ENCODE measurements at places on chromosomes 5 and 9.

DNA sequence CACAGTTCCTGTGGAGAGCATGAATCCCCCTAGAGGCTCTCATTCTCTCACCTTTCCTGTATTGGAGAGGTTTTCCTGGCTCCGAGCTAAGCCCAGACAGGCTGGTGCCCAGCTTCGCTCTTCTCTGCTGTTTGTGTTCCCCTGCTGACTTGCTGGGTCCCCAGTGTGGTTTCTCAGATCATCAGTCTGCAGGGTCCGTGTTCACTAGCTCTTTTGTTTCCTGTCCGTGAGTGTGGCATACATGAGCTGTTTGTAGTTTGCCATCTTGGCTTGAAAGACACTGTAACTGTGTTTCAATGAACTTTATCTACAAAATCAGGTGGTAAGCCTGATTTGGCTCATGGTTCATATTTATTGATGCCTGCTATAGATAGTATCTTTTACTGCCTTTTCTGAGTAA is 23.8 kb downstream of the LOX start:
- no peak for DNase-seq

GRCh38 chr5:83871533-83872395 is 151.1 kb upstream of the HAPLN1 start:
- no peak for DNase-seq

DNA sequence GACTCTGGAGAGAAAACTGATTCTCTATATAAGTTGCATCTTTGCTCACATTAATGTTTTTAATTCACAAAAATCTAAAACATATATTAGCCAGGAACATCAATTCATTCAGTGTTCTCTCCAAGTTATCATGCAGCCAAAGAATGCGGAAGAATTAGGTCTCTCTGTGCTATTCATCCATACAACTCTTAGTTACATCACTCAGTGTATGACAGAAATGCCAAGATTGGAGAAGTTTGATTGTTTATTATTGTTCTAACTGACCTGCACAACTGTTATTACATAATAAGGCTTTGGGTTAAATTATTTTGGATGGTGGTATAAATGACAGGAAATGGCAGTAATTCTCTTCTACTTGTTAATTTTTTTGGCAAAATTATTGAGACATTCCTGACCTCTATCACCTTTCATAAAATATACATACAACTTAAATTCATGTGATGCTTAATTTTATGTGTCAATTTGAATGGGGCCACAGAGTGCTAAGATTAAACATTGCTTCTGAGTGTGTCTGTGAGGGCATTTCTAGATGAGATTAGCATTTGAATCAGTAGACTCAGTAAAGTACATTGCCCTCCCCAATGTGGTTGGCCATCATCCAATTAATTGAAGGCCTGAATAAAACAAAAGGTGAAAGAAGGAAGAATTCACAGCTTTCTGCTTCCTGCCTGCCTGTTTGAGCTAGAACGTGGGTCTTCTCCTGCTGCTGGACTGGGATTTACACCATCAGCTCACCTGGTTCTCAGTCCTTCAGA is 70.2 kb downstream of the NR2F1-AS1 start:
- no peak for DNase-seq

GRCh38 chr5:122639033-122639432 is 135.8 kb upstream of the SNX2 start:
- DNase-seq: no peak

GRCh38 chr5:54526604-54527288 is 9.2 kb downstream of the SNX18 start:
- no peak for DNase-seq

DNA sequence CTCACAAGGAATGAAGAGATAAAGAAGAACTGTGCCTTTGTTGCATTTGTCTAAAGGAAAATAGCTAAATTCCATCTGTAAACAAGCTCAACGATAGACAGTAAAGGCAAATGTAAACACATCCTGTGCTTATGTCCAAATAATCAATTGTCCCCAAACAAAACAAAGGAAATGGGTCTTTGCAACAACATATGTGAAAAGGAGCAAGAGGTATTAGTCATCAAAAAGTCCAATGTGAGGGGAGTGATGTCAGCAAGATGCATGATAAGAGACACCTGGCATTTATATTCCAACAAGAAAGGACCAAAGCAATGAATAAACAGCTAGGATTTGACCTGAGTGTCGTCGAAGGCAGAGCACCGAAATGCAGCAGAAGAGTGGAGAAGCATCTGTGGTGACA is 209.1 kb downstream of the ASTN2 start:
- no peak for DNase-seq

- no peak for DNase-seq
These were observed 296.1 kb upstream of the MPDZ start for GRCh38 chr9:13575558-13575957.

- no peak for DNase-seq
These were observed 105.8 kb downstream of the GABBR2 start for GRCh38 chr9:98602839-98603500.

- no peak for DNase-seq
These were observed 195.6 kb downstream of the DEPDC1B start for GRCh38 chr5:60504342-60504741.

DNA sequence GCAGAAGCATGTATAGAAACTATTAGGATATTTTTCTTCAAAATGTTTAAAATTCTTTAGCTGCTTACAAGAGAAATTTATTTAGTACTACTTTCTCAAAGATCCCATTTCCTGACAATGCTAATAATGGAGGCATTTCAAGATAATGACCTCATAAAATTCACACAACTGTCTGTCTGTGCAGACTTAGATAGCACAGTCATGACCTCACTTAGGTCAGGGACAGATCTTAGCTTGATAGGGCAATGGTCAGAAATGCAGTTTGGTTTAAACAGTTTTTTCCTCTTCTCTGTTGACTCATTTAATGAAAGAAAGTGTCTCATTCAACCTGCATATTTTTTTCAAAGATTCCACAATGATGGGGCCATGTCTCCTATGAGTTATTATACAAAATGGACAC is 128.4 kb downstream of the GRIA1 start:
- no peak for DNase-seq

DNA sequence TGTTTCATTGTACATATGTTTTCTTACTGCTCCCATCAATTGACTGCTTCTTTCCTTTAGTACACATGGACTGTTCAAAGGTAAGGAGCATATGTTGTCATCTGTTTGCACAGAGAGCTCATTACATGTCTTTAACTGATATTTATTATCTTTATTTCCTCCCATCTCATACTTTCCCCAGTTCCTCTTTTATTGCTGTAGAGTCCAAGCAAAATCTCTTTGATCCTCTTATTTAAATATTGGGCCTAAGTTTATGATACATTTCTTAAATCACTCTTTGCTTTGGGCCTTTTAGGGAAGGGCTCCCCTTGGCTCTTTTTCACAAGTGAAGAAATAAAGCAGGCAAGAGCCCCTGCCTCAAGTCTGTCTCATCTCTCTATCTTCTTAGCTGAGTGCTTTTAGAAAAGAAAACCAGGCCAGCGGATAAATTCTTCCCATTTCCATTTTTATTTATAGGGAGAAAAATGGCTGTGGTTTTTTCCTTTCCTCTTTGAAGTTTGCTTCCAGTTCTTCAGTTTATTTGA is 152.4 kb downstream of the DOCK2 start:
- no peak for DNase-seq

DNA sequence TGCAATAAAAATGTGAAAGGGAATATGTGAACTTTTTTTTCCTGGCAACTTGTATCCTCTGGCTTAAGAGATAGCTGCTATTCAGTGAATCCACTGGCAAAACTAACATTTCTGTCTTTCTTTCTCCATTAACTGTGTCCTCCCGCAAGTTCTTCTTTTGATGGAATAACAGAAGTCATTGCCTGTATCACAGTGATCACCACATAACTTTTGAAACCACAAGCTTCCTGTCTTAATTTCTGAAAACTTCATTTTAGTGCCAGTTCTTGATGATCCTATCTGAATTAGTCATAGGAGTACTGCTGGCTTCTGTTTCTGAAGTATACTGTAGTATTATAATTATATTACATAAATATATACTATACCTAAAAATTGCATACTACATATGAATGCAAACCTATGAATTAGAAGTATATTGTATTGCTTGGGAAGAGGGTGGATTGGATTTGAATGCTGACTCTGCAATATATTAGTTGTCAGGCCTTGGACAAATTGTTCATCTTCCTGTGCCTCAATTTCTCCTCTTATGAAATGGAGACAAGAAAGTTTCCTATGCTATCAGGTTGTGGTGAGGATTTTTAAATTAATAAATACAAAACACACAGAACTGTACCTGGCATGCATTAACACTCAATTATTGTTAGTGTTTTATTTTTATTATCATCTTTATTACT is 441.6 kb downstream of the CETN3 start:
- no peak for DNase-seq

DNA sequence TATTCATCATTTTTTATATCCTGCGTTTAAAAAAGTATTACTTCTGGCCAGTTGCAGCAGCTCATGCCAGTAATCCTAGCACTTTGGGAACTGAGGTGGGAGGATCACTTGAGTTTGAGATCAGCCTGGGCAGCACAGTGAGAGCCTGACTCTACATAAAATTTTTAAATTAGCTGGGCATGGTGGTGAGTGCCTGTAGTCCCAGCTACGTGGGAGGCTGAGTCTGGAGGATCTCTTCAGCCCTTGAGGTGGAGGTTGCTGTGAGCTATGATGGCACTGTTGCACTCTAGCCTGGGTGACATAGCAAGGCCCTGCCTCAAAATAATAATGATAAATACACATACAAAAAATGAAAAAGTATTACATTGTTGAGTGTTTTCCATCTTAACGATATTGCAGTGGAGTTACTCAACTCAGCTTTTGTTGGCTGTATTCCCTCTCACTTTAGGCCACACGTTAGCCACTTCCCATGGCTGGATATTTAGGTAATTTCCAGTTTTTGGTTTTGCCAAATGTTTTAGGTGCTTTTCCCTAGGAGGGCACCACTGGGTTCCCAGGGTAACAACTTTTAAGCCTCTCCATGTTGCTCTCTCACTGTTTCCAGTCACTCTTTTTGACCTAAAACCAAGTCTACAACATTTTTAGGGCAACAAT is 20.6 kb downstream of the SHB start:
- no peak for DNase-seq

DNA sequence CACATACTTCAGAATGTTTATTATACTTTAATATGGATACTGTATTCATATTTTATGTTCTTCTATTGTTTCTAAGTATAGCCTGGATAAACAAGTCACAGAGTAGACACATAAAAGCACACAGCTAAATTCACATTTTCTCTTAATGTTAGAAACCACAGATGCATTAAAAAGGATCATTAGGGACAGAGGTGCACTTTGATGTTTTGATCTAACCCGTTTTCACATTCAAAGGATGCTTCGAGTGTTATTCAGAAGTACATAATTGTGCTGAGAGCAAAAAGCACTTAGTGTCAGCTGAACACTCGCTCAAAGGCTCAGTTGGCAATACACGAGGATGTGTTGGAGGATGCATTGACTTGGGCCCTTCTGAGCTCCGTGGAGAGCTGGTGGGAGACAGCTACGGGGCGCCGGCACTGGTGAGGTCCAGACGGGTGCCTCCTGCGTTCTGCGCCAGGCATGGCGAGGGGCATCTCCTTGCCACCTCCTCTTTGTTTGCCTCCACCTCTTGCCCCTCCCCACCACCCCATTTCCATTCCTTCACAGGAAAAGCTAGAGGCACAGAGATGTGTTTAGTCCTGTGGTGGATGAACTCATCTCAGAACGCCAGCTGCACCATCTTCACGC is 35.5 kb downstream of the MED10 start:
- DNase-seq: no peak

DNA sequence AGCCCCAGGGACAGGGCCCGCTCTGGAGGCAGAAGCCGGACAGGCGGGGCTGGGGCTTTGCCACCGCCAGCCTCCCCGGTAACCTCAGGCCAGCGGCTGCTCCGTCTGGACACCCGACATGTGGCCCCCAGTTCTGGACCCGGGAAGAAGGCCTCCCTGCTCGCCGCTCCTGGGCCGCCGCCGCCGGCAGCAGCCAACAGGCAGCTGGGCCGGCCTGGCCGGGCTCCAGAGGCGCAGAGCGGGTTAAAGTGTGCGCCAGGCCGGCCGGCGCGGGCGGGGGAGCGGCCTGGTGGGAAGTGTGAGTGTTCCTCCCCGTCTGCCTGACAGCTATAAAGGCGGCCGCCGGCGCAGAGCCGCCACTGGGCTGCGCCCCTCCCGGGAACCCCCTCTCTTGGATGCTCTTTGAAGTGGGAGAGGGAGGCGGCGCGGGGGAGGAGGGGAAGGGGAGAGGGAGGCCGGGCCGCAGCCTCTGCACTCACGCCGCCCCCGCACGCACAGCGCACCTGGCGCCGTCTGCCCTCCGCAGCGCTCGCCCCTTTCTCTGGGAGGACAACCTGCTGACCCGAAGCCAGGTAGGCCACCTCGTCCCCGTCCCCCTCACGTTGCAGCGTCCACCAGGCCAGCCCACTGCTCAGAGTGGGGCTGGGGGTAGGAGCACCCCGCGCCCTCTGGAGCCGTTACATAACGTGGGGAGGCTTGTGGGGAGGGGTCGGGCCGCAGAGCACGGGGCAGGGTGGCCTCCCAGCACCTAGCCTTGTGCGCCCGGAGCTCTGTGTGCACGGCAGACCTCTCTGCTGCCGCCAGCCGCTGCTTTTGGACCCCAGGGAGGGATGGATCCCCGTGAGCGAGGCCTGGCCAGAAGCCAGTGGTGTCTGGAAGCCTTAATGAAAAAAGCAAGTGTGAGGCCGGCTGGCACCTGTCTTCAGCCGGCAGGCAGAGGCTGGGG is at the start of gene ADAMTSL2:
Gene ADAMTSL2, plus strand, starts transcription at position 359 of the 946 bp plus-strand sequence. CDS start 2,009 bp downstream, outside the sequence.
- no peak for DNase-seq

- DNase-seq: no peak
These were observed 66.3 kb downstream of the LRSAM1 start for GRCh38 chr9:127517620-127518019.

DNA sequence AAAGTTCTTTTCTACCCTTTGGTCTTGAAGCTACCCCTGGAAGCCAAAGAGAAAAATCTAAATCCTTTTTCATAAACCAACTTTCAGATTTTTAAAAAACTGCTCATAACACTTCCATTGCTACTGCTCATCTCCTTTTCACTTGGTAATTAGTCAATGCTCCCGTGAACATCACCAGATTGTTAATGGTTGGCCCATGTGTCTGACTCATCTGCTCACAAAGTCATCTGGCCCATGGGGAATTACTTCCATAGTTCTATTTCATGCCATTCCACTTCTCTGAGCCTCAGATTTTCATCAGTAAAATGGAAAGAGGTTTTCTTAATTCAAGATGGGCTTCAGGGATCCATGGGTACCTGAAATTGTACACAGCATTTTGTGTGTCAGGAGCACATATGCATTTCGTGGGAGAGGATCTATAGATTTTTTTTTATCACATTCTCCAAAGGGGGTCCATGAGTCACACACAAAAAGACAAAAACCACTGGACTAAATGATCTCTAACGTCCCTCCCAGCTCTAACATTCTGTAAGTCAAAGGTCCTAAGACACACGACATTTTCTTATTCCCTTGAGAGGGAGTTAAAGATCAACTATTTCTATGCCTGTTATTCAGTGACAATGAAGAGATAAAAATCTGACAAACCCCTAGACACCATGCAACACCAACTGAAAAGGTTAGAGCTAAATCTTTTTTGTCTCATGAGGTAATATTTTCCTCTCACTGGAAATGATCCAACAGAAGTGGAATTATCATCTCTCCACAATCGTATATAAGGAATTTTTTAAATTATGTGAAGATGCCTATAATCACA is 75.4 kb downstream of the TEX10 start:
- DNase-seq: no peak

All from progenitor cell of endocrine pancreas (in vitro differentiated cells).